ENCODE measurements at places on chromosomes 4 and X.

DNA sequence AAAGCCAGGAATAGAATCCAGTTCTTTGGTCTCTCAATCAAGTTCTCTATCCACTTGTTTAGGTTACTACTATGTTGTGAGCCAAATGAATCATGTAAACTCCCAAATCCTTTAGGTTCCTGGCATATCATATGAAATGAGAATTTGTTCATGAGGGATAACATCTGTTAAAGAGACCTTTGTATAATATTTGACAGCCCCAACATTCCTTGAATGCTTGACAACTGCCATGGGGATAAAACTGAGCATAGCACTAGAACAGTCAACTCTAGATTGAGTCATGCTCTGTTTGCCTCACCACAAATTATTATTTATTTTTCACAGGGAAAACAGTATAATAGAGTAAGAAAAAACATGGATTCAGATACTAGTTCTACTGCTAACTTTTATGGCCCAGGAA, 93.3 kb downstream of the NAA11 start:
- DNase-seq: no peak

DNA sequence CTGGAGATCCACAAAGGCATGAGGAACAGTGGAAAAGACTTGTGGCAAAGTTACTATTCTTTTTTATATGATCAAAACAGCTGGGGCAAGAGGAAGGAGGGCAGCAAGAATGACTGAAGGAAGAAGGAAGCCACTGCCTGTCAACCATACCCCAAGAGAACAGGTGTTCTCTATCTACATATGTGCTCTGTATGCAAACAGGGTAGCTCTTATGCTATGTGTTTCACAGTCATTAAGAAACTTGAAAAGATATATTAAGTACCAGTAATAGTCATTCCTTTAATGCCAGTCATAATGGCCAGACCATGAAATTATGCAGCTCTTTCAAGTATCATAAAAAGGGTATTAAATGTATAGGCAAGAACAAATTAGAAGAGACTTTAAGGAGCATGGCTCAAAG, 363.9 kb downstream of the KLHL13 start:
- DNase-seq: no peak

- no peak for DNase-seq
These were observed 209.1 kb upstream of the FAM47A start for GRCh38 chrX:34341258-34341657.

GRCh38 chrX:134654398-134655012, 3.8 kb downstream of the PLAC1 start:
- no peak for DNase-seq

All from AG09319 (cell line).